ENCODE measurements at places on chromosomes 11 and 22.

DNA sequence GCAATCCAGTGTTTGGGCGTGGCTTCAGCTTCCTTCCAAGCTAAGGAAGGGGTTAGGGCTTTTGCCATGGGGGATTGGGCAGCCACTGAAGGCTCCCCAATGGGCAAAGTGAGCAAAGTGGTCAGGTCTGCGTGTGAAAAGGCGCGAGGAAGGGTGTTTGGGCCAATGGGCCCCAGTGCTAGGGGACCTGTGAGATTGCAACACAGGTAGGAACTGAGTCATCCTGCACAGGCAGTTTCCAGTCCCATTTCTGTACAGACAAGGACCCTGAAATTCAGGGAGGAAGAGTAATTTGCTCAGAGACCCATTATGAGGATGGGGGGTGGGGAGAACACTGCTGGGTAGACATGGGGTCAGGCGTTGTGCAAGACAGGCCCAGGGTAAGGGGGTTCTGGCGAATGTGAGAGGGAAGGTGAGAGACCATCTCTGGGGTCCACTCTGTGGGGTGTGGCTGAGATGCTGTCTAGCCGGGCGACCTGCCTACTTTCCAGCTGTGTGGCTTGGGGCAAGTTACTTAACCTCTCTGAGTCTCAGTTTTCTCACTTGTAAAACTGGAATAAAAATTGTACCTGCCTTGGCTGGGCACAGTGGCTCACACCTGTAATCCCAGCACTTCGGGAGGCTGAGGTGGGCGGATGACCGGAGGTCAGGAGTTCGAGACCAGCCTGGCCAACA lies 7.3 kb downstream of the CCDC88B start:
- DNase-seq = no peak

GRCh38 chr22:17580441-17581031 lies 17.2 kb downstream of the SLC25A18 start:
- no peak for DNase-seq

DNA sequence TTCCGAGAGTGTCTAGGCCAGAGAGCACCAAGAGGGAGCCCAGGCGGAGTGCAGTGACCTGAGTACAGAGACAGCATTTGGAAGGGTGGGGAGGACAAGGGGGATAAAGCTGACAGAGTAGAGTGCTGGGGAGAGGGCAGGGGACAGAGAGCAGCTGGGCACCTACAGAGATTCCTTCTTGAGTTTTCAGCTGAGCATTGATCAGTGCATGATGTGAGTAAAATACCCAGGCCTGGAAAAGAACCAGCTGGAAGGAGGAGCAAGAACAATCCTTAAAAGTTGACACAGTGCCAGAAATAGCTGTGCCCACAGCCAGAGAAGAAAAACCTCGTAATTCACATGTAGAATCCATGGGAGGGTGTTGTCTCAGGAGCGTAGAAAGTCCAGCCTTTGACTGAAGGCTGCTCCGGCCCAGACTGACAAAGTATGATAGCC lies 33.9 kb upstream of the PANX2 start:
- no peak for DNase-seq

DNA sequence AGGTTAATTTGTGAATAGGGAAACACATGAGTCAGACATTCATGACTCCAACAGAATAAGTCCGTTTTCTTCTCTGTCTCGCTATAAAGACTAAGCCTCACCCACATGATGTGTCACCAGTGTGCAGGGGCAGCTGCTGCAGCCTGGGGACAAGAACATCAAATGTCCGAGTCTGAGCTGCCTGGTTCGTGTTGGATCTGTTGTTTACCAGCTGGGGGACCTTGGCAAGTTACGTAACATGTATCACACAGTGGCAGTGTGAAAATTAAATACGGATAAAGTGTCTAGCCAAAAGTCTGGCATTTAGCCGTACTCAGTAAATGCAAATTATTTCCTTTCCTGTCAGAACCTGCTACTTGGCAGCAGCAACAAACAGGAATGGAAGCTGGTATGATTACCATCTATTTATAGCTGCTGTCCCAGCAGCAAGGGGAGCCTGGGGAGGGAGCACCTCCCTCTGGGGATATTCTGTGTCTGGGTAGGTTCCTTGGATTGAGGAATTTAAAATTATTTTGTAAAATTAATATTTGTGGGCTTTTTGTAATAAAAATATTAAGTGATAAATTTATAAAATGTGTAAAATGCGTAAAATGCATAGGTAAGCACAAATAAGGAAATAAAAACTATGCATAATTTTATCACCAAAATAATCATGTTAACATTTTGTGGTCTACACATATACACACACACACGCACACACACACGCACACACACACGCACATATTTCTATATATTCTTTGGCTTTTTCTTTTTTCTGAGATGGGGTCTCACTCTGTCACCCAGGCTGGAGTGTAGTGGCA lies 1.3 kb upstream of the CLDN25 start:
- peak; percentile 84 for DNase-seq

DNA sequence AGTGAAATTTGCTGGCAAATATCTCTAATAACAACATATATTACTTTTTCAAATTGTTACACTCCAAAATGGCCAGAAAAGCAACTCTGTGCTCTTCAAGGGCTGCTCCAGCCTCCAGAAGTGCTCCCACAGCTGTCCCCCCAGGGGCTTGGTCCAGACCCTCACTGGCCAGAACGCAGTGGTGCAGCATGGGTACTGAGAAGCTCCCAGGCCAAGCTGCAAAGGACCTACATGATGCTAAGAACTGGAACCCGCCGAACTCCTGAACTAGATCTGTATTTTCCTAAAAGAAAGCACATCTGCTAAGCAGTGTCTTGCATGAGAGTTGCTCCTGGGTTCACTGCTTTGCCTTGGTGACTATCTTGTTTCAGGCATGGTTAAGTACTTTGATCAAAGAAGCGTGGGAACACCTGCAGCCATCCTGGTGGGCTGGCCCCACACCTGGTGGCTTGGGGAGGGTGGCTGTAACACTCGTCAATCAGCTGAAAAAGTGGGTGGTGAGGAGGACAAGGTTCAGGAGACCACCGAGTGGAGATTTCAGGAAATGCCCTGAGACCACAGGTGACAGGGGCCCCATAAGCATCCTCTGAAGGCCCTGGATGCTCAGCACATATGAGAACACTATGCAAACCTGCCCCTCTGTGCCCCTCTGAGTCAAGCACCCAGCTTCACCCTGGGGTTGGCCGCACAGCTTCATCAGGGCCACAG lies 72.7 kb upstream of the PITPNB start:
- no peak for DNase-seq

DNA sequence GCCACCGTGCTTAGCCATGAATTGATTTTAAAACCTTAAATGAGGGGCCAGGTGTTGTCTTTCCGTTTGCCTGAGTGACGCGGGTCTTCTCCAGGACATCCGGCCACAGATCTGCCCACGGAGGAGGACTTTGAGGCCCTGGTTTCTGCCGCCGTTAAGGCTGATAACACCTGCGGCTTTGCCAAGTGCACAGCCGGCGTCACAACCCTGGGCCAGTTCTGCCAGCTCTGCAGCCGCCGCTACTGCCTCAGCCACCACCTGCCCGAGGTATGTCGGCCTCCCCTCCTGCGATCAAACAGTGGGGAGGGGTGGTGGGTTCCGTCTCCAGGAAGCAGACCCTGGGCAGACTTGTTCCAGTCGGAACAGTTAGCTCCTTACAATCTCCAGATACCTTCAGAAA lies 34.4 kb downstream of the IGHMBP2 start:
- DNase-seq = no peak

GRCh38 chr11:100776212-100776896 lies 89.3 kb downstream of the ARHGAP42 start:
- DNase-seq = no peak

DNA sequence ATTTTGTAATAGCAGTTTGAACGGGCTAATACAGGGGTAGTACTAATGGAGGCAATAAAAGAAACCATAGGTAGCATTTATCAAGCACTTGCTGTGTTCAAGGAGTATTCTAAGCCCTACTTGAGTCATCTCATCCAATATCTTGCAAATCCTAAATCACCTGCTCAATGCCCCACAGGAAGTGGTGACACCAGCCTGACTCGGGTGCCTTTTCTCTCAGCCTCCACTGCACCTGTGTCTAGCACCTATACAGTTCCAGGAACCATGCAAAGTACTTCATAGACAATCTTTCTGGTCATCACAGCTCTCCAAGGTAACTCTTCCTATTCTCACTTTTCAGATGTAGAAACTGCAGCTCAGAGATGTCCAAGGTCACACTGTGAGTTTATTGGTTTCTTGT lies 98.0 kb downstream of the PRR5L start:
- DNase-seq = no peak

GRCh38 chr11:96126917-96127595 lies 203.1 kb upstream of the MTMR2 start:
- DNase-seq = no peak

- DNase-seq = no peak
Observed at GRCh38 chr11:19892387-19892786, 179.8 kb downstream of the NAV2 start.

- DNase-seq = no peak
Observed at GRCh38 chr11:128343135-128343514, 244.2 kb downstream of the ETS1 start.

DNA sequence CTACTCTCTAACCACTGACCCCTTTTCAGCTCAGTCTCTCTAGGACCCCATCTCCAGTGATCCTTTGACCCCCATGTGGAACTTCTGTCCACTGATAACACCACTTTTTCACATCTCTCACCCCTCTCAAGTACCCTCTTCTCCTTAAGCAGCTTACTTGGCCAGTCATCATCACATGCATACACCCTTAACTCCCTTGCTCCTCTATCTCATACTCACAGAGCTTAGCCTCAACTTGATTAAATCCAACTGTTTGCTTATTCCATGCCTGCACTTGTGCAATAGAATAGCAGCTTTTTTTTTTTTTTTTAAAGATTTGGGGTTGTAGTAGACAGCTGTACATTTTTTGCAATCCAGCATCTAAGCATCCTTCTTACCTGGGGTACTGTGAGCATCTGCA lies 22.2 kb downstream of the AQP11 start:
- no peak for DNase-seq

DNA sequence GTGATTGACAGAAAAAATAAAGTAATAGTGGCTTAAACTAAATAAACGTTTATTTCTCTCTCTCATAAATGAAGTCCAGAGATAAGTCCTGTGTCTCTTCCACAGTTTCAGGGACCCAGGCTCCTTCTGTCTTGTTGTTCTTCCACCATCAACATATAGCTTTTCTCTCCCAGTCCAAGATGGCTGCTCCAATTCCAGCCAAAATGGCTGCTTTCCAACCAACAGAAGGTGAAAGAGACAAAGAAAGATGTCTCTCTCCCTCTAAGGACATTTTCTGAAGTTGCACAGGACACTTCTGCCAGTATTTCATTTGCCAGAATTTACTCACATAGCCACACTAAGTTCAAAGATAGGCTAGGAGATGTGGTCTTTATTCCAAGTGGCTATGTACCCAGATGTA lies 9.4 kb upstream of the PLEKHB1 start:
- DNase-seq = no peak

DNA sequence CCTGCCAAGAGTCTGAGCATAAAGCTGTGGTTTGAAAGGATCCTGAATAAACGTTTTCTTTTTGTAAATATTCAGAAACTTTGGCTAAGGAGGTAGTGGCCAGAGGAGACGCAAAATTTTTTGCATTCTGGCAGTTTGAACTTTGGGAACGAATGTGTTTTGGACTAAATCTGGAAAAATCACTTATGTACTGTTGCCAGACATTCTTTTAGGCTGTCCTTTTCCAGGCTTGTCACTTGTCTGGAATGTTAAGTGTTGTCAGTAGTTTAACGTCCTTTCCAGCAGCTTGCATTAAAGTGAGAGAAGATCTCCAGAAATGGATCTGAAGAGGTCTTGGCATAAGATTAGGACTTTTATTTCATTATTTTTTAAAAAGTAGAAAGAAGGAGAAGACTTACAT lies 18.5 kb downstream of the SPECC1L start:
- DNase-seq = no peak

DNA sequence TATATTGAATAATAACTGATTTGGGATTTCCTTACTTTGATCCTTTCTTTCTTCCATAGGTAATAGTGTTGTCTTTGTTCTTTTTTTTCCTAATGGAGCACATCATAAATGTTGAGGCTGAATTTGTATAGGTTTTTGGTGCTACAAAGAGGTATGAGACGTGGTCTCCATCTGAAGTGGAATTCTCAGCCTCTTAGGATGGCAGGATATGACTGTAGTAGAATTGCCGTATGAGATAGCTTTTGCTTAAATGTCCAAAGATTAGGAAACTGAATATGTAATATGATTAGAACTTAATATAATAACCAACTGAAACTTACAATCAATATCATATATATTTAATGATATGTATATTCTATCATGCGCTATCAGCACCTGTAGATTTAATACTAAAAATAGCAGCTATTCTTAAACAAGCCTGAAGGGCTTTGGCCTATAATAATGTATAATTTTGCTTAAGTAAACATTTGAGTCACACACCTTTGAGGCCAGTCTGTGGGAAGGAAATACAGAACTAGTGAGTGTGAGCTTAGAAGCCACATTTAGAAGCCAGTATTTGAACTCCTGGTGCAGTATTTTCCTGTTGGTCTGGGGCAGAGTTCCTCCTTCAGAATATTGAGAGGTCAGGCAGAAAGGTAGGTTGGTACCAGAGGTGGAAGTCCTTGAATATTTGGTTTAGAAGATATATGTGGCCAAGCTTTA lies 62.6 kb downstream of the SWAP70 start:
- DNase-seq = peak; percentile 57

DNA sequence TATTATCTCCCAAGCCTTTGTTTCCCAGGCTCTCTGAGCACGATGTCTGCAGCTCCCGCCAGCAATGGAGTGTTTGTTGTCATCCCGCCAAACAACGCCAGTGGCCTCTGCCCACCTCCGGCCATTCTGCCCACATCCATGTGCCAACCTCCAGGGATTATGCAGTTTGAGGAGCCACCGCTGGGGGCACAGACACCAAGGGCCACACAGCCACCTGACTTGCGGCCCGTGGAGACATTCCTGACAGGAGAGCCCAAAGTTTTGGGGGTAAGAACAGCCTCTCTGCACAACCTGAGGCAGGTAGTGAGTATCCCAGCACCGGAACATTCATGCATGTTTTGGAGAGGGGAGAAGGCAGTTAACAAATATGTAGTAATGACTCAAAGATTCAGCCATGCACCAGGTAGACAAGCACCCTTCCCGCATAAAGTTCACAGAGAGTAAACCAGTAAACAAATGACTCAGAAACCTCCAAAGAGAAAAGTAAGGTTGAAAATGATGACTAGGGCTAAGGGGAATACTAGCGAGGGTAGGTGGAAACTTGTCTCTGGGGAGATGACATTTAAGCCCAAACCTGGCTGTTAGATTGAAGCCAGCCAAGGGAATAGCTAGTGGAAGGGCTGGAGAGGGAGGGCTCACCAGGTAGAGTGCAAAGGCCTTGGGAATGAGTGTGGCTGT lies 7.2 kb downstream of the MS4A15 start:
- DNase-seq = no peak

- DNase-seq = no peak
Observed at GRCh38 chr11:79535606-79536005, 94.8 kb upstream of the TENM4 start.

DNA sequence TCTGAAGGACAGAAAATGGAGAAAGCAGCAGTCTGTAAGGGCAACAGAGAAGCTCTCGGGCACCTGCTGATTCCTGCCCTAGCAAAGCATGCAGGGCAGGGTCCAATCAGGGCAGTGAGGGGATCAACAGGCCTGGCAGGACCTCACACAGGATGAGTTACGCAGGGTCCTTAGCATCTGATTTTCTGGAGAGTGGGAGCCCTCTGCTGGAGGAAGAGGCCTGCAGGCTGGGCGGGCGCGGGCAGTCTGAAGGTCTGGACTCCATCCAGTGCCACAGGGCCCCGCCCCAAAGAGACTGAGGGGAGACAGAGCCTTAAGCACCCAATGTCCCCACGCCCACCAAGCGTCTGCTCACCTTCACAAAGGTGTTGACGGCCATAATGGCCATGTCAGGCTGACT lies 28.9 kb downstream of the AP1B1 start:
- no peak for DNase-seq
